NCI-H1092 (cell line): ENCODE measurements at places on chromosomes 1 and 21.

GRCh38 chr1:40944841-40945430 lies 34.6 kb upstream of the CTPS1 start:
- DNase-seq, result no peak

DNA sequence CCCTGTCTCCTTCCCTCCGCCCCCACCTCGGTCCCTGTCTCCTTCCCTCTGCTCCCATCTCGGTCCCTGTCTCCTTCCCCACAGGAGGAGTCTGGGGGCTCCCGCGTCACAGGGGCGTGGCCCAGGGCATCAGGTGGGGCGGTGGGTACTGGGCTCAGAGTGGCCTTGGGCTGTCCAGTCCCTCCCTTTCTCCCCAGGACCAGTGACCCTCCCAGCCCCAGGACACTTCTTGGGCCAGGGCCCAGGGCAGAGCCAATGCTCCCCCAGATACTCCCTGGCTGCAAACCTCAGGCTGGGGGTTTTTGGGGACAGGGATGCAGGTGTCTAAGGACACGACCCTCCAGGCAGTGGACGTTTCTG lies 6.8 kb upstream of the RNF223 start:
- no peak for DNase-seq

- no peak for DNase-seq
Measured at GRCh38 chr1:203891950-203892349, 30.6 kb downstream of the SNRPE start.

- no peak for DNase-seq
Measured at GRCh38 chr21:30168086-30168485, 1.5 kb upstream of the CLDN17 start.

- no peak for DNase-seq
Measured at GRCh38 chr1:84613026-84613425, 38.8 kb upstream of the CTBS start.

DNA sequence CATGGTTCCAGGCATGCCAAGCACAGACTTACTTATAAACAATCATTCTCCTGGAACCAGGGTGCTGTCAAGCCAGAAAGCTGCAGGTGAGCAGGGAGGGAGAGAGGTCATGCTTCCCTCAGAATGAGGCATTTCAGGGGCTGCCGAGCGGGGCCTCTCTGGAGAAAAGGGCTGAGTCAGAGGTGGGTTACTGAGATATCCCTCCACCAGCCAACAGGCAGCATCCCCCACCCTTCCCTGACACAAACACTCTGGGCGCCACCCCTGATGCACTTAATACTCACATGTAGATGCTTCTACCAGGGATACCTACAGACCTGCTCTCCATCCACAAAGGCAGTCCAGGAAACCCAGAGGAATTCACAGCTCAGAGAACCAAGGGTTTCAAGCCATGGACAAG lies 13.1 kb downstream of the STK40 start:
- DNase-seq, result no peak

DNA sequence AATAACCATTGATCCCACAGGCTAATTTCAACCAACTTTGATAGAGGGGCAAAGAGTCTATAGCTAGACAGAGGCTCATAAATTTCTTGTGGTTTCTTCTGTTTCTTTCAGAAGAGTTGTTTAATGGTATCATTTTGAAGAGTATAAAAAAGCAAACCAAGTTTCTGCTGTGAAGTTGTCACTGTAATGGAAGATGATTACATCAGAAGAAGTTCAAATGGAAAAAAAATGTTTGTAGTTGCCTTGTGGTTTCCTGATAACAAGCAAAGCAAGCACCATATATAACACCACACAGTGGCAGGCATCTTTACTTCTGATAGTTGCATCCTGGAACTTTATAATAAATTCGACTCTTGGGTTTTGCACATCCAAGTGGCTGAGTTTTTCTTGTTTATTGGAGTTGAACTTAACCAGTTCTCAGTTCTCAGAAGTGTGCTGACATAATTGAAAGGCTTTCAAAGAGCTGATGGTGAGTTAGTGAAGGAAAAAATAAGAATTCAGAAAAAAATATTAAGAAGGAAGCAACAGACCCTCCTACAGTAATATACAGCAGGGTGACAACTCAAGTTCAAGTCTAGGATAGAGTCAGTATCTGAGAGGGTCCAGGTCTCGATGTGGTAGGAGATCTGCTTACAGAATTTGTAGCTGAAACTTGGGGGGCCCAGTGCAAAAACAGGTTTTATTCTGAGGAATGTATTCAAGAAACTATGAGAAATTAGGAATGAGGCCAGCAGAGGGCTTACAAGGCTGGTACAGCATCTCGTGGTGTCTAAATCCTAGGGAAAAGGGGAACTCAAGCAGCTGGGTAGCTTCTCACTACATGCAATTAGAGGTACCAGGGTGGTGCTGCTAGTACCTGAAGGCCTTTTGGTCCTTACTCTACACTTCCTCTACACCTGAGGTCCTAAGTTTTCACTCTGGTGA lies 123.5 kb downstream of the CRB1 start:
- DNase-seq, result no peak

- no peak for DNase-seq
Measured at GRCh38 chr1:59170659-59171058, 126.2 kb upstream of the FGGY start.

GRCh38 chr1:30928171-30928570 lies 19.6 kb upstream of the SDC3 start:
- DNase-seq, result no peak

DNA sequence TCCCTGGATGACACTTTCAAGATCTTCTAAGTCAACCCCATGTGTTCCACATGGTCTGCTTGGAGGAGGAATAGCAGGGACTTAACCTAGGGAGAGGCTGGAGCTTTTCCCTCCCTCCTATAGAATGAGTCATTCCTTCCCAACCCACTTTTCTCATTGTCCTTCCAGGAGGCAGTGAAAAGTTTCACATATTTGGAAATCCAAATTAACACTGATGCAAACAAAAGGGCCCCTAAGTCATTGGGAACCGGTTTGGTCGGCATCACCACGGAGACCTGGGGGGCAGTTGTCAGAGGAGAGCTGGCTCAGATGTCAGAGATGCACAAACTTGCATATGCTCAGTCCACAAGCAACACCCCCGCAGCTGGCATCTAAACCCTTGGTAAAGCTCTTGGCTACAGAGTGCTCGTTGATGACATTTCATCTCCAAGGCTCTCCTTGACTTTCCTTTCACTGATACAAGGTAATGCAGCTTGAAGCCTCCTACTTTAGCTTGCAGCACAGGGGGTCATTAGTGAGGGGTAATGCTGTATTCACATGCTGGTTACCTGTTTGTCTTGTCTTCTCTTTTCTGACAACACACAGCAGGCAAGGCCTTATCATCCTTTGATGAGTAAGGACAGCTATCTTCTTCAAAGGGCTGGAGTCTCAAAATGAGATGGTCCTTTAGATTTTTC lies 12.3 kb upstream of the LRRC8D start:
- DNase-seq, result no peak

- no peak for DNase-seq
Measured at GRCh38 chr1:182368358-182368757, 23.2 kb downstream of the GLUL start.

- DNase-seq, result peak; percentile 64
Measured at GRCh38 chr21:41460578-41461527, 34.8 kb downstream of the MX1 start.

DNA sequence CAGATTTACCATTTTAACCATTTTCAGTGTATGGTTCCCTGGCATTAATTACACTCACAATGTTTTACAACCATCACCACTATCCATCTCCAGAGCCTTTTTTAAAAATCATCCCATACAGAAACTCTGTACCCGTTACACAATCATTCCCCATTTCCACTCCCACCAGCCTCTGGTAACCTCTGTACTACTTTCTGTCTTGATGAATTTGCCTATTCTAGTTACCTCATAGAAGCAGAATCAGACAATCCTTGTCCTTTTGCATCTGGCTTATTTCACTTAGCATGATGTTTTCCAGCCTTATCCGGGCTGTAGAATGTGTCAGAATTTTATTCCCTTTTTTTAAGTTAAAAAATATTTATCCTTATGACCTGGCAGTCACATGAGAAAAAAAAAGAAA lies 33.0 kb downstream of the PGM1 start:
- DNase-seq, result no peak

GRCh38 chr21:40841524-40842196 lies 5.3 kb downstream of the DSCAM start:
- peak; percentile 92 for DNase-seq

DNA sequence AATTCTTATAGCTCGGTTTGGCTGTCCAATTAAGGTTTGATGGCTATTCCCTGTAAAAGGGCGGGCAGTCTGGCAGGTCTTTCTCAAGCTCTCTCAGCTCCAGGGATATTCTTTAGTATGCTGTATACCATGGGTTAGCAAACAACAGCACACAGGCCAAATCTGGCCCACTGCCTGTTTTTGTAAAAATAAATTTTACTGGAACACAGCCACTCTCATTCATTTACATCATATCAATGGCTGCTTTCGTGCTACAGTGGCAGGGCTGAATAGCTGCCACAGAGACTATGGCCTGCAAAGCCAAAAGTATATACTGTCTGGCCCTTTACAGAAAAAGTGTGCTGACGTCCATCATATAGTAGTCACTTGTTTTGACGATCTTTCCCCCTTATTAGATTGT lies 32.0 kb downstream of the MACO1 start:
- peak; percentile 27 for DNase-seq

GRCh38 chr1:17245816-17246325 lies 3.0 kb upstream of the PADI3 start:
- DNase-seq, result no peak

DNA sequence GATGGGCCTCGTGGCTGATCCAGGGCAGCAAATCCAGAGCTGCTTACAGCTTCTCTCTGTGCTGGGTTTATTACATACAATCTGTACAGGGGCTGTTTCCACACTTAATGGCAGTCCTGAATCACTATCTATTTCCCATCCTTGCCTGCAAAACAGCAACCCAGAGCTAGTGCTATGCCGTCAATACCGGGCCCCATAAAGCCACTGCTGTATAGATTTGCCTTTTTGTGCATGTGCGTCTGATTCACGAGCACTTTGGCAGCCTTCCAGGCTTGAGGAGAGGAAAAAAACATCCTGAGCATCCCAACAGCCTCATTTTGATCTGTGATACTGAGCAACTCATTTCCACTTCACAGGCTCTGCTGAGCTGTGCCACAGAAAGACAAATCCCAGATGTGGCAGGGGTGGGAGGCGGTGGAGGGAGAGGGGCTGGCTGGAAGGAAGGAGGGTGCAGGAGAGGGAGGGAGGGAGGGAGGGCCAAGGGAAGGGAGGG lies 65.2 kb upstream of the TARBP1 start:
- peak; percentile 96 for DNase-seq

DNA sequence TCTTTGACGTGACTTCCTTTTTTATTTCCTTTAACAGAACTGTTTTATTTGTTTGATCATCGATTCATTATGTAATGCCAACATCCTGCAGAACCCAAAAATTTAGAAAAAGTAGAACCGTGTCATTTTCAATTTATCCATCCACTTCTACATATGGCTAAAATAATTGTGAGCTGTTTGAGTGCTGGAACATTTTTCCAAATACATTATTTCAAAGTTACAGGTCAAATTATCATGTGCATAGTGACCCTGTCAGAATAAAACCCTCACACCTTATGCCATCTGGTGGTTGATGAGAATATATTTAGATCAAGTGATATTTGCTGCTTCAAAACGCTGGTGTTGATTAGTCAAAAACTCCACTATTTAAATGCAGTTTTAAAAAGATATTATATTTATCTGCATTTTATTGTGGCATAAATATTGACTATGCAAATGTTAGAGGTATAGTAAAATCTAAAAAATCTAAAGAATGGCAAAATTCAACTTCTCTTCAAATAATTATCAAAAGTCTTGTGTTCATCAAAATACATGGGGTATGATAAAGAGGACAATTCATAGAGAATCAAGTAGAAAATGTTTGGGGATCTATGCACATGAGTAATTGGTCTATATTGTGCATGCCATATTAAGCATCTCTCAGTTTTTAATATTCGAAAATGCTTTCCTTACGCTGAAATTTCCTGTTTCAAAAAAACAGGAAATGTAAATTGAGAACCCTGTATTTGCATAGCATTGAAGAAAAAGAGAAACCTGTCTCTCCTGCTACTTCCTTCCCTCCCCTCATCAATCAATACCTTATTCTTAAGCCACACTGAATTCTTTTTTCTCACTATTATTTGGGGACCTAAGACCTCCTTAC lies 39.7 kb downstream of the UBE2U start:
- DNase-seq, result no peak

DNA sequence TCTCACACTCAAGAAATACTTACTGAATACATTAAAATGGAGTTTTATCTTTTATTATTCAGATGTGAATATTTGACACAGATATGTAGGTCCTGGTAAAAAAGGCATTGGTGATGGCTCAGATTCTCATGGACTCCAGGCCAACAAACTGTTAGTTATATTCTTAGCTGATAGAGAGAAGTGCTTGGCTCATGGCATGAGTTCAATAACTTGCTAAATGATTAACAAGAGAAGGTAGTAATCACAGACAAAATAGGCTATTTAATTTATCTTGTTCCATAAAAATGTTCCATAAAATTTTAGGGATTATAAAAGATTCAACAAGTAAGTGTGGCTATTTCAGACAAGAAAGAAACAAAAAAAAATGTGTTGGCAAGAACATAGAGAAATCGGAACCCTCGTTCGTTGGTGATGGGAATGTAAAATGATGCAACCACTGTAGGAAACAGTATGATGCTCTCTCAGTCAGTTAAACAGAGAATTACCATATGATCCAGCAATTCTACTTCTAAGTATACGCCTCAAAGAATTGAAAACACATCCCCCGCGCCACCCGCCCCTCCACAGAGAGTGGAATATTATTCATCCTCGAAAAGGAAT lies 737.8 kb upstream of the ADAMTS5 start:
- no peak for DNase-seq

DNA sequence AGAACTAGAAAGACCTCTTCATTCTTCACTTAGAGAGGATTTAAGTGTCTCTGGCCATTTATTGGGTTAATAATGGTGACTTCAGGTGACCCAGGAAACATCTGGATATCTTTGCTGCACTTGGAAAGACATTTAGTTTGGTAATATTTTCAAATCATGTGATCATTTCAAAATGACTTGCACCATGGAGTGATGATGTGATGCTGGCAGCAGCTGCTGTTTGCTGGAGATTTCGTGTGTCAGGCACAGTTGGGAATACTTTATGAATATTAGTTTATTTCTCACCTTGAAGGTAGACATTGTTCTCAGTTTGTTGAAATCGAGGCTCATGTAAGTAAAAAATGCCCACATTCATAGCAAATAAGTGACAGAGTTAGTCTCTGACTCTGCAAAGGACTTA lies 236.0 kb downstream of the DISC1 start:
- no peak for DNase-seq

DNA sequence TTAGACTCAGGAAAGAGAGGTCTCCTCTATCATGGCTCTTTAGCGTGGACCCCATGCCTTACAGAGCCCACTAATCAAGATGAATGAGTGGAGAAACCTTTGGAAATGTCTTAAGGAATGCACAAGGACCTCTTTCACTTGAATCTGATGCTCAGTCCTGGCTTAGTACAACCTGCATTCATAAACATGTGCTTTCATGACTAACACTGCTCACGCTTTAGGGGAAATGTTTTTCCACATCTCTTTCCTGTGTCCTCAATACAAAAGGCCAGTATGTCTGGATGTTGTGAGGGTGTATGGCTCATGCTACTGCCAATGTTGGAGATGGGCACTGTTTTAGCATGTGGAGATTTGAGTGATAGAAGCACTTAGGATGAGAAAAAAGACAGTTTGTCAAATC lies 14.2 kb upstream of the GNG12 start:
- DNase-seq, result no peak
